ENCODE measurements at places on chromosomes 6 and 20.

GRCh38 chr6:37135835-37136694 lies 33.9 kb upstream of the PIM1 start:
- no peak for DNase-seq

DNA sequence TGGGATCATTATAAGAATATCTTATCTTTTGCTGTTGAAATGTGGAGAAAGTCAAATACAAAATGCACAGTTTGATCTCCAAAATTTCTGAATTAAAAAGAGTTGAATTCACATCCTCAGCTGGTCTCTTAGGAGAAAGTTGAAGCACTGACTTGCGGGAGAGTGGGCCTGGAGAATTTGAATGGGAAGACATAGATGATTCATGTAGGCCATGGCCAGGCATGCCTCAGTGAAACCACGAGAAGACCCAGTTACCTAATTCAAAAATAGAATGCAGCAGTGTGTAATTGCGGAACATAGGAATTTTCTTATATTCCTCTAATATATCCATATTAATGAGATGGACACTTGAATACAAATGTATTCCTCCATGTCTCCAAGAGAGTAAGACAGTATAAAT lies 53.0 kb upstream of the DTNBP1 start:
- no peak for DNase-seq

GRCh38 chr6:29792123-29793035 lies 35.2 kb upstream of the HLA-G start:
- DNase-seq, result peak; percentile 15

- no peak for DNase-seq
Measured at GRCh38 chr6:3535033-3535775, 78.4 kb upstream of the SLC22A23 start.

DNA sequence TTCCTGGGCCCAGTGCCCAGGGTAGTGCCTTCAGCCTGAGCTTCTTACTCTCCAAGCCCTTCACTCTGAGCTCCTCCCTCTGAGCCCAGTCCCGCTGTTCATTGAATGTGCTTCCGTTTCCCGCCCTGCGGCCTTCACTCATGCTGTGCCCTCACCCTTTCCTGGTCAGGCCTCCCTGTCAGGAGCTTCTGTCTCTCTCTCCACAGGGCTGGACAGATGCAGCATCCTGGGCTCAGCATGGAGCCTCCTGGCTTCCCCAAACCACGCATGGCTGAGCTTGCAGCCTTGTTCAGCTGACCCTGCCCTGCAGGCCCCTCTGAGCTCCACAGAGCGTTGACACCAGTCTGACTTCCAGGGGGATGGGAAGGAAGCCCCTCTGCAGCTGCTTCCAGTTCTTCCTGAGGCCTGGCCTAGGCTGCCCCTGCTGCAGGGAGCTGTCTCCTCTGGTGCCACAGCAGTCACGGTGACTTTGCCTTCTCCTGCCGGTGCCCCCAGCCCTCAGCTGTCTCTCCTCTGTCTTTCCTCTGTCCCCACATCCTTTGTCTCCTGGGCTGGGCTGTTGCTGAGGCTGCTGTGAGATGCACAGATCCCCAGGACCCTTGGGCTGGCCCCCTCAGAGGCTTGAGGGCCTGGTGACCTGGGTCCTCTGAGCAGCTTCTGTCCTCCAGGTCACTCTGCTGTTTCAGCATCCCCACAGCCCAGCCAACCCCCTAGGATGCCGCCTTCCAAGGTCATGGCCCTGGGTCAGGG lies 7.9 kb upstream of the MYT1 start:
- DNase-seq, result no peak

Data from C1 segment of cervical spinal cord (tissue), 14 donors.